ENCODE measurements at places on chromosomes 16 and 17. TPM values are rescaled to one million over a fixed set of nuclear protein-coding genes. Genes with fewer than 3 reads are reported as not detected.

The KCNAB3 gene
- total RNA-seq: 0.15 TPM

The CPNE7 gene
- 9.1 TPM for total RNA-seq

The CLEC19A gene
- total RNA-seq: not detected

The CYGB gene
- 3.8 TPM for total RNA-seq

The MC1R gene
- 10.6 TPM for total RNA-seq

The OVCA2 gene
- total RNA-seq: 6.4 TPM

The NPIPA1 gene
- 92.0 TPM for total RNA-seq

The CETP gene
- 0.15 TPM for total RNA-seq

The KCNJ16 gene
- not detected for total RNA-seq

The DPEP3 gene
- total RNA-seq: not detected
